ENCODE measurements at places on chromosomes 5 and 9.
A peak's percentile ranks its signal among the peaks of the same experiment; 100 is the strongest.

- DNase-seq: no peak
Observed at GRCh38 chr5:135220394-135221186, 178.4 kb downstream of the MACROH2A1 start.

DNA sequence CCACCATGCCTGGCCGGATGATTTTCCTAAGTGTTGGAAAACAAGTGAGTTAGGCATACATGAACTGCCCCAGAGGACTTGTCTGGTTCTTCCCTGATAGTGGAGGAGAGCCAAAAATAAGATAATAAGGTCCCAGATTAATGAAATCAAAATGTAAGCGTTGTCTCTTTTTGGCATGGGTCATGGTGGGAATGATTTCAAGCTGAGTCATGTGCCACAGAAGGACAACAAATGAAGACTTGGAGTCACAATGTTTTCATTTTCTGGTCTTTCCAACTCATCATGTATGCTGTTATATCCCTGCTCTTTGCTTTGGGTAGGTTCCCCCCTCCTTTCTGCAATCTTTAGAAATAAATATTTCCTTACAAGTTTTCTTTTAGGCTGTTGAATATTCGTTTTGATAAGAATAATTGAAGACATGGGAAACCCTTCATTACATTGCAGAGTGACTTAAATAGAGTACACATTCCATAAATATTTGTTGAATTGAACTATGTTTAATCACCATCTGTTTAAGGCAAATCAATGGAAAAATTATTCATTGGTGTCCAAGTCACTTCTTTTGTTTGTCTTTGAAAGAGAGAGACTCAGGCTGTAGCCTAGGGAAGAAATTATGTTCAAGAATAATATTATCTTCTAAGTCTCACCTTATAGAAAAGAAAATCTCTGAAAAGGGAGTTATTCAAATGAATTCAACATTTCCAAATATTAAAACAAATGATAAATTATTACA is 196.3 kb downstream of the CSNK1G3 start:
- peak; percentile 81 for DNase-seq

DNA sequence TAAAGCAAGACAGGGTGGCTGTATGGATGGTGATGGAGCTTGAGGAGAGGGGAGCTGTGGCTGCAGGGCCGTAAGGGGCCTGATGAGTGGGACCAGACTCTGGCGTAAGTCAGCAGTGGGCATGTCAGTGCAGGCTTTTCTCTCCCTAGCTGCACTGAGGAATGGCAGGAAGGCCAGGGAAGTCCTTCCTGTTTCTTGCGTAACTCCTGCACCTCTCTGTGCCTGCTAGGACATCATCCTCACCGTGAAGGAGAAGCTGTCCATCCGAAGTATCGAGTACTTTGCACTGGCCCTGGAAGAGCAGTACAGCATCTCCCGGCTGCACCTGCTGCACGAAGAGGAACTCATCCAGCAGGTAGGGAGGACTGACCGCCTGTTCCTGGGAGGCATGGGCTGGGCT is 24.1 kb upstream of the TRMT10B start:
- DNase-seq: no peak

DNA sequence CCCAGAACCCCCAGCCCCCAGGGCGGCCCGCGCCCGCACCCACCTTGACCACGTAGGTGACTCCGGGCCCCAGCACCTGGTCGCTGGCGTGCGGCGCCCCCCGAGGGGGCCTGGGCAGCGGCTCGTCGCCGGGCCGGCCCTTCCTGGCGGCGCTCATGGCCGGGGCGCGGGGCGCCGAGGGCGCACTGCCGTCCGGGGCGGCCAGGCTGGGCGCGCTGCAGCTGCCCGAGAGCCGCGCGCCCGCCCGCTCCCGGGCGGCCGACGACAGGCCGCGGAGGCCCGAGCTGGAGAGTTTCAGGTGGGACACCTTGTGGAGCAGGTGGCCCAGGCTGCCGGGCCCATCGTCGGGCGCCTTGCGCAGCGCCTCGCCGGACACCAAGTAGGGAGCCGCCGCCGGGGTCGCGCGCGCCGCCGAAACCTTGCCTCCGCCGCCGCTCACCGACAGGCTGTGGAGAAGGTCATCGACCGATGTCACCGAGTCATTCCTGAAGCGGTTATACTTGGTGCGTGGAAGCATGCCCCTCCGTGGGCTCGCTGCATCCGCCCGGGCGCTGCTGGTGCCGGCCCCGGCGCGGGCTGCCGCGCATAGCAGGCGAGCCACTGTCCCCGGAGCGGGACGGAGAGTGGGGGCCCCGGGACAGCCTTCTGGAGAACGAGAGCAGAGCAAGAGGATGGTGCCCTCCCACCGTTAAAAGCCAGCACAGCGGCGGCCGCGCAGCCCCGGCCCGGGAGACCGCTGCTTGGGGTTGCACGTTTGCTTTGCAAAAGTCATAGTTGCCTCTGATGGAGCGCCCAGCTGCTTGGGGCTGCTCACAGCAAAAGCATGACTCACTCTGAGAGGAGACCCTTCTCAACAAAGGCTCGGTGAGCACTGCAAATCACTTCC is at the start of gene SHC3:
Gene SHC3 (minus strand): TSS at position 875 of the 886 bp plus-strand sequence. CDS start 358 bp downstream, at position 517.
- peak; percentile 81 for DNase-seq

DNA sequence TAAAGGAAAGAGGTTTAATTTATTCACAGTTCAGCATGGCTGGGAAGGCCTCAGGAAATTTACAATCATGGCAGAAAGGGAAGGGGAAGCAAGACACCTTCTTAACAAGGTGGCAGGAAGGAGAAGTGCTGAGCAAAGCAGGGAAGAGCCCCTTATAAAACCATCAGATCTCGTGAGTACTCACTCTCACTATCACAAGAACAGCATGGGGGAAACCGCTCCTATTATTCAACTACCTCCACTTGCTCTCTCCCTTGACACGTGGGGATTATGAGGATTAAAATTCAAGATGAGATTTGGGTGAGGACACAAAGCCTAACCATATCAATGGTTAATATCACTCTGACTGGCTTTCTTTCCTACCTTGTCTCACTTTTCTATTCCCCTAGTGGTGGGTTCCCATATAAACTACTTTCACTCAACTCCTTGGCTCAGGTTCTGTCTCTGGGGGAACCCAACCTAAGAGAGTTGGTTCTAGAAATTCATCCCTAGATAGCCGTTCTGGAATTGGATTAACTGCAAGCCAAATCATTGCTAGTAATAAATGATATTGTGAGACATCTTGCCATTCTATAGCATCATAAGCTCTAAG is 749.8 kb upstream of the GRAMD2B start:
- no peak for DNase-seq

DNA sequence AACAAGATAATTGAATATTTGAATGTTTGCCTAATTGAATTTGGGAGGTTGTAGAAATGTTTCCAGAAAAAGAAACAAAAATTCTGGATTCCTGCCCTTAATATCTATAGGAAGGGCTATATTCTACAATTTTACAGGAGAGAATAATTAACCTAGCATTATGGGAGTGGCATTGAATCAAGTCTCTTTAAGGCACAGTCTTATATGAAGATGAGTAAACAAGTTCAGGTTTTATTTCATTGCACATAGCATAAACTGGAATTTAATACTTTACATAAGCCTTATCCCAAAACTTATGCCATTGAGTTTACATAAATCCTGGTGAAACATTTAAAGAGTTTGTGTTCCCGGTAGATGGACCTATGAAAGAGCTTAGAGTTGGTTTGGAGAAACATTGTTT is 138.1 kb upstream of the ADAMTSL1 start:
- DNase-seq: no peak

GRCh38 chr9:95626341-95626740 is 109.6 kb upstream of the PTCH1 start:
- DNase-seq: no peak

DNA sequence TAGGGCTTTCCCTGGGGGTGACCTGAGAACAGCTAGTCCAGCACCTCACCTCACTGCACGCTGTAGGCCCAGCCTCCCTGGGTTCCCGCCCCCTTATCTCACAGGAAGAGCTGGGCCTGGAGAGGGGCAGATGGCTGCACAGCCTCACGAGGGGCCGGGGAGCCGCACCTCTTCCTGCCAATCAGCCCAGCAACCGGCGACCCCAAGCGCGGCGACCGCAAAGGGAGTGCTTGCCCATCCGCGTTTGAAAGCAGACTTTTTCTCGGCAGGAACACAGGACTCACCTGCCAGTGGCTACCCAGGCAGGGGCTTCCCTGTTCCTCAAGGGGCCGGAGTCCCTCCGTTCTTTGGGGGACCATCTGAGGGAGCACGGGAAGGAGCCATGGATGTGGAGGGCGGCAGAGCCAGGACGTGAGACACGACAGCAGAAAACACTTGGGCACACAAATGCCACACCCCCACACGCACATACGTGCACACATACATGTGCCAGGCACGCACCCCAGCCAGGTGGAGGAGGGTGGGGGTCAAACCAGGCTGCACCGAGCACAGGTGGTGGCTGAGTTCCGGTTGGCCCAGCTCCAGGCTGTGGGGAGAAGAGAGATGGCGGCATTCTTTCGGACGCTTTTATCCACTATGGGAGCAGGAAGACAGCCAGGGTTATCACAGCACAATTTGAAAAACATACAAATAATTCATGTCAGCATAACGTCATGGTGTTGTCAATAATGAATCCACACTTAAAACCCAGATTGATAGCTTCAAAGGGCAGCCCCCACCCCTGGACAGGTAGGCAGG is 11.3 kb downstream of the TMEM250 start:
- DNase-seq: no peak

GRCh38 chr9:115133649-115134048 is 15.7 kb upstream of the TNC start:
- peak; percentile 96 for DNase-seq

DNA sequence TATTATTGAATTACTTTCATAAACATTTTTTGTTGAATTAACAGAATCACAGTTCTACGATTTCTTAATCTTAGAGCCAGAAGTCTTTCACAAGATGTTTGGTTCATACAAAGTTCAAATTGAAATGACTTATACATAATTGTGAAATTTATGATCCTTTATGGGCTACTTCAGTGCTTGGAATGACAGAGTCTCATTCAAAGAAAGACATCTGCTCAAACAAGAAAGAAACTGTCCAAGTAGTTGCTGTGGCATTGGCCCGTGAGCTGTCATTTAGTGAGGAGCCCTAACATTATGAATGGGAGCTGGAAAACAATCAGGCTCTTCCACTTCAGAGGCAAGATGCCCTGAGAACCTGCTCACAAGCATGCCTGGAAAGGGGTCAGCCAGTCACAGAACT is 63.4 kb downstream of the AUH start:
- DNase-seq: peak; percentile 91

DNA sequence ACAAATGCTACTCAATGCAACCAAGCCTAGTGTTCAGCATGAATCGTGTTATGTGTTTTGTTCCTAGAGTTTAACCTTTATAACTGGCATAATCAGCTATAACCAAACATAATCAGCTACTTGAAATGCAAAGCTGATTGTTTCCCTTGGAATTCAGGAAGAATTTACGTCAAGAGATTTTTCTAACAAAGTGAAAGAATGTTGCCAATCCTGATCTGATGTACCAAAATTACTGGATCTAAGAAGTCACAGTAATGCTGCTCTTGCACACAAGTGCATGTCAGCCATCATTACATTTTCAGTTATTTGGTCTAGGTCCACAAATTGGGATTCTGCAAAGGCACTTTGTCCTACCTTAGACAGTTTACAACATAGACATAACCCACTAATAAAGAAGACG is 662.3 kb upstream of the SEMA6A start:
- DNase-seq: no peak

GRCh38 chr9:1978941-1979340 is 36.2 kb upstream of the SMARCA2 start:
- DNase-seq: peak; percentile 46

GRCh38 chr5:66354422-66354821 is 210.3 kb downstream of the SREK1 start:
- no peak for DNase-seq

GRCh38 chr5:43711496-43711895 is 108.5 kb downstream of the NNT start:
- DNase-seq: peak; percentile 11

- DNase-seq: no peak
Observed at GRCh38 chr5:135318037-135318436, 81.0 kb downstream of the MACROH2A1 start.

- DNase-seq: no peak
Observed at GRCh38 chr9:89810431-89810830, 205.6 kb downstream of the GADD45G start.

- no peak for DNase-seq
Observed at GRCh38 chr5:160462167-160462566, 40.5 kb downstream of the PTTG1 start.

GRCh38 chr5:102450313-102450990 is 48.3 kb downstream of the SLCO6A1 start:
- DNase-seq: no peak

DNA sequence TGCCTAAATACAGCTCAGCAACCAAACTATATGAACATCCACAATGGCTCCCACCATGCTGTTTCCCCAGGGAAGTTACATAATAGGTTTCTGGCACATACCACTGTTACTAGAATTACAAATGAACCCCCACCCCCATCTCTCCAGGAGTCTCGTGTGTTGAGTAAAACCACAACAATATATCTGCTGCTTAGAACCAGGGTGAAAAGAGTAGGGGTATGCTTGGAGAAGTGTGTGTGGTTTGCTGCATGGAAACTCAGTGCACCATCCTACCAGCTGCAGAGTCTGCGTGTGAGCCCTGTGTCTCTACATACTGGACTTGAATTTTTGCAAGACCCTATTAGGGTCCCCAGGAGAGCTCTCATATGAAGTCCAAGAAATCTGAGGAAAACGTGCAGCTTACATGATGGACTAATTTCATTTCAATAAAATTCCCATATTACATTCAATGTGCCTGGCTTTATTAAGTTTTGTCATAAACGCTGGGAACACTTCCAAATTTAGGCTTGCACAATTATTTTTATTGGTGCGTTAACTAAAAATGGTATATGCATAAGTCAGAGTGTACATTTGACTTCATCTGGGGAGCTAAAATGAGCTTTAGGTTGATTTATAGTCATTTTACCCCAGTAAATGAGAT is 104.5 kb upstream of the NFIB start:
- DNase-seq: no peak

- no peak for DNase-seq
Observed at GRCh38 chr9:112969730-112970129, 42.3 kb downstream of the ZNF883 start.

DNA sequence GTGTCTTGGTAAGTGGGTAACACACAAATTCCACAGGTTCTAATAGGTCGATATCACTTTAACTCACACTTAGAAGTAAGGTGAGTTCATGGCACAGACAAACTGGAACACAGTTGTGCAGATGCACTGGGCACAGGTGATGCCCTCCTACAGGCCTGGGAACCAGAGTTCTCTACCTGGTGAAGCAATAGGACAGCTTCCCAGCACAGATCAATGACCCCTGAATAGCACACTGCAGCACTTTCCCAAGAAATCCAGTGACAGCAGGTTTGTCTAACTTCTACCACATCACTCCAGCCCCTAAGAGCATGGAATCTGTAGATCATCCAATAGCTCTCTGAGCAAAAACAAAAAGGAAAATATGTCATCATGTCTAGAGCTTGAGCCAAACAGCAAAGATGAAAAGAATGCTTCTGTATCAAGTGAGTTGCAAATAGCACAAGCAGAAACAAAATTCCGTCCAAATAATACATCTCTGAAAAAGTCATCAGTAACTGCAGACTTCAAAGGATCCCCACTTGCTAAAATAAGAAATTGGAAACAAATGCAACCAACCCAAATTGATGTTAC is 33.5 kb downstream of the MOCS2 start:
- DNase-seq: no peak

- no peak for DNase-seq
Observed at GRCh38 chr5:180395540-180396274, 42.6 kb upstream of the GFPT2 start.

All from fibroblast of lung (primary cell).